ENCODE measurements at places on chromosomes 6 and 20.

- no peak for DNase-seq
Observed at GRCh38 chr6:56625356-56625755, 17.3 kb downstream of the DST start.

GRCh38 chr20:35021063-35021462 is 65.4 kb downstream of the MYH7B start:
- DNase-seq = no peak

DNA sequence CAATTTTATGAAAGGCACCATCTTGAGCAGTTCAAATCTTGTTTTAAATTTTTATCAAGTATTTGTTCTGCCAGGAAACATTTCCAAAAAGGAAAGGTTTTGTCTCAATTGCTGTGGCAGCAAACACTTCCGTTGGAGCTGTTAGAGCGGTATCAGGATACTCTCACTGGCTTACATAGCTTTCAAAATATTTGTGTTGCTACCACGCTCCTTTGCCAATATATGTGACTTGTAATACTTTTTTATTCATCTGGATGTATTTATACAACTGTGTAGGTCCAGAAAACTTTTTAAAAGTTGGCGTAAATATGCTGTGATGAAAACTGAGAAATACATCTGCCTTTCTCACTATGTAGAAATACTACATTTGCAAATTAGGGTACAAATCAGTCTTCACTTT is 37.8 kb upstream of the NHSL1 start:
- no peak for DNase-seq

DNA sequence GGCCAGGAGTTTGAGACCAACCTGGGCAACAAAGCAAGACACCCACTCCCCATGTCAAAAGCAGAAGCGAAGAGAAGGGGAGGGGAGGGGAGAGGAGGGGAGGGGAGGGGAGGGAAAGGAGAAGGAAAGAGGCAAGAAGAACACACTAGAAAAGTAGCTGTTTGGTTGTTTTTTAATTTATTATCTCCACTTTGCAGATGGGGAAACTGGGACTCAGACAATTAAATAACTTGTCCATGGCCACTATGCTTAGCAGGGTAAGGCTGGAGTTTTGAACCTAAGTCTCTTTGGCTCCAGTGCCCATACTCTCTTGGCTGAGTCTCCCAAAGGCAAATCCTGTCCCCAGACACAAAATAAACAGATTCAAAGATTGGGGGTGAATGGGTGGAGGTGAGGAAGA is 12.4 kb upstream of the GHRH start:
- no peak for DNase-seq

GRCh38 chr6:80357674-80358073 is 251.2 kb downstream of the BCKDHB start:
- no peak for DNase-seq

- no peak for DNase-seq
Observed at GRCh38 chr6:96124778-96125177, 109.0 kb downstream of the FUT9 start.
